ENCODE measurements at places on chromosomes 3 and 15.

GRCh38 chr3:188754267-188754666 is 417.5 kb upstream of the TPRG1 start:
- DNase-seq: no peak

DNA sequence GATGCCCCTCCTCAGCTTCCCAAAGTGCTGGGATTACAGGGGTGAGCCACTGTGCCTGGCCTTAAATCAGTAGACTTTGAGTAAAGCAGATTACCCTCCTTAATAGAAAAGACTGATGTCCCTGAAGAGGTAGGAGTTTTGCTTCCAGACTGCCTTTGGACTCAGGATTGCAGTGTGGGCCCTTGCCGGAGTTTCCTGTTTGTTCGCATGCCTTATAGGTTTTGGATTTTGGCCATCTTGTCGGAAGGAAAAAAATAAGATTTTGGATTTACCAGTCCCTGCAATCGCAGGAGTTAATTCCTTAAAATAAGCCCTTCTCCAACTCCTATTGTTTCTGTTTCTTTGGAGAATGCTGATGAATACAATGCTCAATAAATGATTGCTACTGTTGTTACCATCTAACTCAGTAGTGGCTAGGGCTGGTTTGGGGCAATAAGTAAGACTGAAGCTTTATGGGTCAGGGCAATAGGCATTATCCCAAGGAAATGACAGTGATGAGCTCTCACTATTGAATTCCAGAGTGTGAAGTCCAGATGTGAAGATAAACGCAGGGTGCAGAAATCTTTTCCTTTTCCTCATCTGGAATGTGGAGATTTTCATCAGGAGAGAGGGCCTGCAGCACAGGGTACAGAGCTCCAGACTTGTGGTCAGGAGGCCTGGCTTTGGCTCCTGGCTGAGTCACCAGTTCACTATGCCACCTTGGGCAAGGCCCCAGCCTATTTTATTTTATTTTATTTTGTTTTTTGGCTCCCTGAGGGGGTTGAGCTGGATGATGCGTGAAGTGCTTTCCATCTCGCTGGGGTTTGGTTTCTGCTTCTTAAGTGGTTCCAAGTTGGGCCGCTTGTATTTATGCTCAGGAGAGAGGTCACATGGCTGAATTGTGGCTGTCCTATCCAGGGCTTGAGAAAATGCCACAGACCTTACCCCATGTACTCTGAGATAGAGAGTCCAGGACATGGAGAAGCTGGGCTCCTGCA is 25.3 kb downstream of the FOXL2 start:
- DNase-seq: no peak

DNA sequence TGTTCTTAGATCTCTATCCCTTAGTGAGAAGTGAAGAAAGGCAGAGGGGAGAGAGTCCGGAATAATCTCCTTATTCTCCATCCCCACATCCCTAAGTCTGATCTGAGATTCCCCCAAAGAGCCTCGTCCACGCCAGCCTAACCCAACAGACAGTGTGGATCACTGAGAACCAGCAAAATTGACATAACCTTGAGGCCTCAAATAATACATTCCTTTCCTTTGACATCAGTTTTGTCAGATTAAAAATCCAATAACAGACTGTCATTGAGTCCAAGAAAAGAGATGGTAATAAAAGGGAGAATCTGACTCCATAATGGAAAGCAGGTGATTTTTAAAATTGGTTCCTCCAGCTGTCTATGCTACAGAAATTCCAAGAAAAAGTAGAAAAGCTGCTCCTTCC is 7.7 kb upstream of the SIAH2 start:
- DNase-seq: no peak

DNA sequence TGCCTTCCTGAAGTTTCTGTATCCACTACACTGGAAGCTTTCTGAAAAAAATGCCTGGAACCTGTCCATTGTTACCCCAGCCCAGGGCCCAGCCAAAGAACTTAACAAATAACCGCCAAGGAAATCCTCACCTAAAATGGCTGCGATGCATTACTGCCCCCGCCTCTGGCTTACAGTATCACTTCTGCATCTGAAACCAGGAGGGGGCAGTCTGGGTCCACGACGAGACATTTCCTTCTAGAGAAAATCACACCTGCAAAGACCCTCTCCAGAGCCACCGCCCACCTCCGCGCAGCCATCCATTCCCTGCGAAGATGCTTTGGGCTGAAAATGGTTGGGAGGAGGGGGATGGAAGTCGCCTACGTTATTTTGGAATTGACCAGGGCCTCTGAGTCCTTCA is 22.4 kb upstream of the CELF6 start:
- no peak for DNase-seq

- DNase-seq: no peak
Measured at GRCh38 chr3:62942227-62942626, 67.0 kb upstream of the CADPS start.

DNA sequence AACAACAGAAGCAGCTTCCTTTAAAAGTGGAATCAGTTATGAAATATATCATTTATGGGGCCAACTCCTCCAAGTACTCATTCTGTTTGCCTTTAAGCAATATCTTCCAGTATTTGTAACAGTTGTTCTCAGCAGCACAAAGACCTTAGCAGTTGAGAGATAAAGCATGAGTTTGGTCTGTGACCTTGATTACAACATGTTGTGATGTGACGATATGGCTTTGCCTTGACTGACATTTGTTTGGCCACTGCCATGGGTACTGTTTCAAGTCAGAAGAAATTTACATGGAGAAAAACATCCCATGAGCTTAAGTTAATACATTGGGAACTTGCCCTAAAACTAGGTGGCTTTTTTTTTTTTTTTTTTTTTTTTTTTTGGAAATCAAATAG is 175.1 kb upstream of the KBTBD8 start:
- no peak for DNase-seq

DNA sequence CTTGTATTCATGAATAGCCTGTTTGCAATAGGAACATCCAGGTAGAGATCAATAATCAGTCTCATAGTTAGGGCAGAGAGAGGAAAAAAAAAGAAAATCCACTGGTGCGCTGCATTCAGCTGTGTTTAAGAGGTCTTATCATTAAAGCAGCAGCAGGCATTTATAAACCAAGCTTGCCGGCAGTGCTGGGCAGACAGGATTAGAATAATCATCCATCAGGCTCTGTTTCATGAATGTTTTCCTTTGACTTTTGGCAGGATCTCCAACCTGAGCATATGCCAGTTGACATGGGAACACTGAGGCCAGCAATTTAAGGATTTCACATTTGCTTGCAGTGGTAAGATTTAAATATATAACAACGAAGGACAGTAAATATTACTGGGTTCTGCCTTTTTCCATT is 305.2 kb upstream of the SEMA6D start:
- peak; percentile 61 for DNase-seq

DNA sequence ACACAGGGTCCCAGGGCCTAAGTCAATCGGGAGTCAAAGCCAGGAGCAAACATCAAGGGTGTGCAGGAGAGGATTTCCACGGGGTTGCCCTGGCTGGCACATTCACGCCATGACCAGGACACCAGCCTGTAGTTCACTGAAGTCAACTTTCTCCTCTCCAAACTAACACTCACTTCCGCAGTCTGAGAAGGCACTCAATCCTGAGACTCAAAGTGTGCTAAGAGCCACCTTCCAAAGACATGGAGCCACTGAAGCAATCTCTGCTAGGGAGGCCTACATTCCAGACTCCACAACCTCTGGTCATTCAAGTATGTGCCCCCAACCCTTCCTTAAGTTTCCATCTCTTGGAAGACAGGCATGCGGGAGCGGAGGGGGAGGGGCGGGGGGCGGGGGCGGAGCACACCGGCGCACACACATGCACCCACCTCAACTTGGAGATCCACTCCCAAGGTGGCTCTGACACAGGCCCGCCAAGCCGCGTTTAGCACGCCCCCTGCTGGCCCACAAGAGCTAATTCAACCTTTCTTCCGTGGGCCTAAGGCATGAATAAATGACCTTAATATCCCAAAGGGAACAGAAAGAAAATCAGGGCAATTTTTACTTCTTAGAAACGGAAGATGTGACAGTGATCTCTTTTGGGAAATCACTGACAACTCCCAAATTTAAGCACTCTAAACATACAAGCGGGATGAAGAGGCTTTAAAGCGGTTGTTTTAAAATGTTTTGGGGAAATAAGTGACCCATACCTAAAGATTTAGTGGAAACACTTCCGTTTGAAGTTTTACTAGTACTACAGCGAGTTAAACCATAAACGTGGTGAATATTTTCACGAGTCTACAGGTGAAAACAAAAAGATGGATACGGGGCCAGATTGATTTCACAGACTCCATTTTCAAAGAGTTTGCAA is 162.5 kb upstream of the CHRNA7 start:
- peak; percentile 40 for DNase-seq

DNA sequence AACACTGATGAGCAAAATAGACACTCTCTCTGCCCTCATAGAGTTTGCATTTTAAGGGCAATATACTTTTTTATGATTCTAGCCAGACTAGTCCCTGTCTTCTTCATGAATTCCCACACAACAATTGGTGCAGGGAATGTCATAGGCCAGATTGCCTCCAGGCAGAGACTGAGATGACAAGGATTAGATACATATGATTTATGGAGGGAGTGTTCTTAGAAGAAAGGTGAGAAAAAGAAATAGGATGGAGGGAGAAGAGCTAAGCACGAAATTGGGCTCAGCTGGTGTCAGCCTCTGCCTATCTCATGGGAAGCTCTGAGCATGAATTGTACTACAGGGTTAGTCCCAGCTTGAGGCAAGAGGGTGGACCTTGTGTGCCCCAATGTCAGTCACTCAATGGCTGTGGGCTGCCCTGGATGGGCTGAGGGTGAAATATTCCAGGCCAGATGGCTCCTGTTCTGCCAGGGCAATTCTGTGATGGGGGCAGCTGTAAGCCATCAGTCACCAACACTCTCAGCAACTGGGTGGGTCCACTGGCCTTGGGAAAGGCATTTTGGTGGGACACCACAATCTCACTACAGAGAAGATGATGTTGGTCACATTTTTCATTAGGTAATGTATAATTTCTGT is 31.1 kb downstream of the EIF1B start:
- no peak for DNase-seq

DNA sequence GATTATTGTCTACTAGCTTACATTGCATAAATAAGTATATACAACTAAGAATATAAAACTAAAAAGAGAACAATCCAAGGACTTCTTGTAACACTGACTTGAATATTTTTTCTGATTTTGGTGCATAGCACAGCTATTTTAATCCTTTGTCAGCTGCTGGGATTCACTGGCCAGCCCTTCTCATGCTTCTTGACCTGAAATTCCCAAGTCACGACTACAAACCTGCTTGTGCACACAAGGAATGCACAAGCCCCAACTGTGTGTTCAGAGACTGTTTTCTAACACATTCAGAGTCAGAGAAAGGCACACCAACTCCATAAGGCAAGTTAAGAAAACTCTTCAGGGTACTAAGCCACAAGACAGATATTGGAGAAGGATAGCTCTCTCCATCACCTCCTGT is 80.9 kb downstream of the TNIK start:
- DNase-seq: no peak

- DNase-seq: no peak
Measured at GRCh38 chr15:44541282-44541958, 4.5 kb downstream of the EIF3J start.

DNA sequence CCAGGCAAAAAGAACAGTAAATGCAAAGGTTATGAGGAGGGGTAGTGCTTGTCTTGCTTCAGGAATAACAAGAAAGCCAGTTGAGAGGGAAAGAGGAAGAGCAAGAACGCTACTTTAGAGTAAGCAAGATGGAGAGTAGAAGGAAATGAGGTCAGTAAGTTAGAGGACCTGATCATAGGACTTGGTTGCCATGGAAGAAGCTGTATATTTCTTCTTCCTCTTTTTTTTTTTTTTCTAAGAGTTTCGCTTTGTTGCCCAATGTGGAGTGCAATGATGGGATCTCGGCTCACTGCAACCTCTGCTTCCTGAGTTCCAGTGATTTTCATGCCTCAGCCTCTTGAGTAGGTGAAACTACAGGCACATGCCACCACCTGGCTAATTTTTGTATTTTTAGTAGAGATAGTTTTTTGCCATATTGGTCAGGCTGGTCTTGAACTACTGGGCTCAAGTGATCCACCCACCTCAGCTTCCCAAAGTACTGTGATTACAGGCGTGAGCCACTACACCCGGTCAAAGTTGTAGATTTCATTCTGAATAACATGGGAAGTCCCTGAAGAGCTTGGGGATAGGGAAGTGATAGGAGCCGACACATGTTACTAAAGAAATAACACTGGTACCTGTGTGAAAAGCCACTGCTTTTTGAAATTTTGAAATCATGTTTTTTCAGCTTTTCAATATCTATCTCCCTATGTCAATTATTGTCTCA is 527.9 kb upstream of the NAALADL2 start:
- no peak for DNase-seq

DNA sequence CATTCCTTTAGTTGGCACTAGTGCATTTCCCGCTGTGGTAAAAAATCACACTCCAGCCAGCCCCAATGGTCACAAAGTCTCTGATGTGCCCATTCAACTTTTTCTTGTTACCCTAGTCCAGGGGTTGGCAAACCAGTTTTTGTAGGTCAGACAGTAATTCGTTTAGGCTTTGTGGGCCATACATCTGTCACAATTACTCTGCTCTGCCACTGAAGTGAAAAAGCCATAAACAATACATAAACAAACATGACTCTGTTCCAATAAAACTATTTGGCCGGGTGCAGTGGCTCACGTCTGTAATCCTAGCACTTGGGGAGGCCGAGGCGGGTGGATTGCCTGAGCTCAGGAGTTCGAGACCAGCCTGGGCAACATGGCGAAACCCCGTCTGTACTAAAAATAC is 78.5 kb downstream of the POLR2M start:
- no peak for DNase-seq

DNA sequence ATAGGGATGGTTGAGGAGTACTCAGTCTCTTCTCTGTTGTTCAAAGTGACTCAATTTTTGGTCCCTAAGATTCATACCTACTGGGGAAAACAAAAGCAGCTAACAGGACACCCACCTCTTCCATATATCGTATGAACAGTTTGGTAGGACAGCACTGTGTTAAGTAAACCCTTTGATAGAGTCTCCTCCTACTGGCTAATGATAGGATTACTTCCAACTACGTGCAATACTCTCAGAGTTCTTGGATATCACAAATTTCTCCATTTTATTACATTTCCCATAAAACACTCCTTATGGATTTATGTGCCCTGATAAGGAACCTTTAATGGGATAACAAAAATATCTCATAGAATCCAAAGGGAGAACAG is 200.2 kb upstream of the GOLGA6L4 start:
- no peak for DNase-seq

GRCh38 chr3:42880601-42881451 is 5.1 kb upstream of the CYP8B1 start:
- peak; percentile 70 for DNase-seq
